ENCODE measurements at places on chromosomes 11 and 22.

- DNase-seq, result no peak
- no peaks in the 10 kb centered on the region for H3K36me3 ChIP-seq
- no peak overlapping the region for H3K27ac ChIP-seq
- H3K4me1 ChIP-seq, result no peaks in the 10 kb centered on the region
- no peaks in the 10 kb centered on the region for H3K27me3 ChIP-seq
Observed at GRCh38 chr22:41739576-41739975, 40.3 kb downstream of the MEI1 start.

DNA sequence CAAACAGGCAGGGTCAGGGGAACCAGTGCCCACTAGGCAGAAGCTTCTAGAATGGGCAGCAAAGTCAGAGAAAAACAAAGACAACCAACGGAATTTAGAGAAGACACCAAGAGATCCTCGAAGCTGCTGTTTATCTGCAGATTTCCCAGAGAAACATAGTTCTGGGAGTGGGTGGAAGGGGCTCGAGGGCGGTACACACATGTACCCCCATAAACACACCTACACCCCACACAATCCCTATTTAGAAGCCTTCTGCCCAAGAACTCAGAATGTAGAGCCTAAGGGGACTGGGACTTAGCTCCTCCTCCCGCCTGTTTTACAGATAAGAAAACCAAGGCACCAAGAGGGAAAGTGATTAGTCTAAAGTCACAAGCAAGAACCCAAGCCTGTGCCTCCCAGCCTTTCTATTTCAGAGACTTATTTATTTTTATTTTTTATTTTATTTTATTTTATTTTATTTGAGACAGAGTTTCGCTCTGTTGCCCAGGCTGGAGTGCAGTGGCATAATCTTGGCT, 6.4 kb downstream of the NPTXR start:
- no peaks in the 10 kb centered on the region for H3K36me3 ChIP-seq
- no peak for DNase-seq
- peaks cover 7% of the 10 kb centered on the region for H3K27me3 ChIP-seq
- H3K4me3 ChIP-seq, result no peak overlapping the region
- no peak overlapping the region for H3K27ac ChIP-seq

- H3K27ac ChIP-seq, result no peak overlapping the region
- H3K4me3 ChIP-seq, result no peak overlapping the region
- no peaks in the 10 kb centered on the region for H3K36me3 ChIP-seq
- no peak for DNase-seq
- no peaks in the 10 kb centered on the region for H3K4me1 ChIP-seq
Observed at GRCh38 chr11:65883786-65884715, 4.2 kb downstream of the FIBP start.

GRCh38 chr11:70948855-70949531, 303.4 kb downstream of the SHANK2 start:
- no peak overlapping the region for H3K4me3 ChIP-seq
- H3K27ac ChIP-seq, result no peak overlapping the region
- H3K27me3 ChIP-seq, result no peaks in the 10 kb centered on the region

- H3K27me3 ChIP-seq, result no peaks in the 10 kb centered on the region
- no peaks in the 10 kb centered on the region for H3K4me1 ChIP-seq
- no peaks in the 10 kb centered on the region for H3K36me3 ChIP-seq
- no peak for DNase-seq
Observed at GRCh38 chr11:11207428-11207827, 145.6 kb downstream of the CSNK2A3 start.

- no peak overlapping the region for H3K4me3 ChIP-seq
- peak overlapping the region; percentile 31 for H3K27ac ChIP-seq
- peaks cover 1% of the 10 kb centered on the region for H3K36me3 ChIP-seq
- no peak for DNase-seq
- no peaks in the 10 kb centered on the region for H3K4me1 ChIP-seq
Observed at GRCh38 chr11:114317787-114318137, 21.6 kb downstream of the NNMT start.

- no peak overlapping the region for H3K4me3 ChIP-seq
- peak; percentile 60 for DNase-seq
- H3K36me3 ChIP-seq, result no peaks in the 10 kb centered on the region
- peak overlapping the region; percentile 95 for H3K27ac ChIP-seq
- peaks cover 11% of the 10 kb centered on the region for H3K4me1 ChIP-seq
- no peaks in the 10 kb centered on the region for H3K27me3 ChIP-seq
Observed at GRCh38 chr22:39471381-39472141, 14.7 kb downstream of the MGAT3 start.

- no peaks in the 10 kb centered on the region for H3K36me3 ChIP-seq
- no peak for DNase-seq
- no peak overlapping the region for H3K4me3 ChIP-seq
Observed at GRCh38 chr11:8749202-8749601, 66.6 kb downstream of the RPL27A start.

GRCh38 chr11:27972522-27973170, 135.3 kb downstream of the KIF18A start:
- H3K36me3 ChIP-seq, result no peaks in the 10 kb centered on the region
- no peak for DNase-seq
- H3K4me1 ChIP-seq, result no peaks in the 10 kb centered on the region
- H3K27ac ChIP-seq, result no peak overlapping the region

GRCh38 chr11:843086-843734, 558 bp downstream of the TSPAN4 start:
- no peak for DNase-seq
- peak overlapping the region; percentile 89 for H3K27ac ChIP-seq
- no peaks in the 10 kb centered on the region for H3K27me3 ChIP-seq
- peaks cover 12% of the 10 kb centered on the region for H3K4me1 ChIP-seq
- peak overlapping the region; percentile 72 for H3K4me3 ChIP-seq

- no peaks in the 10 kb centered on the region for H3K36me3 ChIP-seq
- H3K27me3 ChIP-seq, result no peaks in the 10 kb centered on the region
- H3K27ac ChIP-seq, result no peak overlapping the region
Observed at GRCh38 chr11:114215428-114215827, 80.8 kb upstream of the NNMT start.

GRCh38 chr11:67317205-67317887, 14.0 kb downstream of the SSH3 start:
- H3K27ac ChIP-seq, result peak overlapping the region; percentile 83
- peak; percentile 96 for DNase-seq
- H3K4me1 ChIP-seq, result peaks cover 4% of the 10 kb centered on the region
- no peaks in the 10 kb centered on the region for H3K36me3 ChIP-seq
- no peaks in the 10 kb centered on the region for H3K27me3 ChIP-seq

GRCh38 chr11:15714641-15715399, 600.1 kb downstream of the INSC start:
- DNase-seq, result no peak
- H3K4me1 ChIP-seq, result no peaks in the 10 kb centered on the region
- H3K27ac ChIP-seq, result no peak overlapping the region
- H3K4me3 ChIP-seq, result no peak overlapping the region
- no peaks in the 10 kb centered on the region for H3K36me3 ChIP-seq

DNA sequence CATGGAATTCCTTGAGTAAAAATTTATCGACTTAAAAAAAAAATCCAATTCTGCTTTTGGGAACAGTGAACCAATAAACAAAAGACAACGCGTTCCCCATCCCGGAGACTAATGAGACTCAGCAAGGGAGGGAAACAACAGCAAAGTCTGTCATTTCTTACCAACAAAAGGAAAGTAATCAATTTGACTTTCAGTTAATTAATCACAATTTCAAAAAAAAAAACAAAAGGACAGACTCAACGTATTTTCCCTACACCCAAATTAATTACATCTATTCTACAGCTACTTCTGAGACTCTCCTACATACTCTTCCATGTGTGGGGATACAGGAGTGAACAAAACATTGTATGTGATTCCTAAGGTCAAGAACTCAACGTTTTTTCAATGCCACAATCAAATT, 1.9 kb downstream of the RDX start:
- DNase-seq, result no peak
- H3K36me3 ChIP-seq, result no peaks in the 10 kb centered on the region
- no peaks in the 10 kb centered on the region for H3K27me3 ChIP-seq
- H3K4me1 ChIP-seq, result no peaks in the 10 kb centered on the region
- no peak overlapping the region for H3K4me3 ChIP-seq

DNA sequence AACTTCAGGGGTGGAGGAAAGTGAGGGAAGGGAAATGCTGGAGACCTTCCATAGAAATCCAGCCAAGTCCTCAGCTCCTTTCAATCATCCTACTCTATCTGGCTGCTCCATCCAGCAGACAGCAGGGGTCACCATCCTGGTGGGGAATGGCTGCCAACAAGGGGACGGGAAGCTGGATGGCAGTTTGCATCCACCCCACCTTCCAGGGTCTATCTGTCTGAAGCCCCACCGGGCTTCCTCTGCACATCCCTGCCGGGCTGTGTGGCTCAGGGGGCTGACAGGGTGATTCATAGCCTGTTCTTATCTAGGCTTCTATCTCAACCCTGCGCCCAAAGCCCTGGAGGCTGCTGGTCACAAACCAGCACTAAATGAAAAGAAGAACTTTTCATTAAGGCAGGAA, 1.1 kb downstream of the SYTL2 start:
- no peaks in the 10 kb centered on the region for H3K27me3 ChIP-seq
- H3K27ac ChIP-seq, result no peak overlapping the region
- no peak for DNase-seq
- H3K36me3 ChIP-seq, result no peaks in the 10 kb centered on the region
- no peaks in the 10 kb centered on the region for H3K4me1 ChIP-seq

- no peak overlapping the region for H3K4me3 ChIP-seq
- H3K4me1 ChIP-seq, result no peaks in the 10 kb centered on the region
- H3K27ac ChIP-seq, result no peak overlapping the region
- DNase-seq, result no peak
- no peaks in the 10 kb centered on the region for H3K36me3 ChIP-seq
Observed at GRCh38 chr11:111944651-111945051, 7.5 kb downstream of the DIXDC1 start.

- peak overlapping the region; percentile 65 for H3K27ac ChIP-seq
- no peaks in the 10 kb centered on the region for H3K36me3 ChIP-seq
- no peaks in the 10 kb centered on the region for H3K27me3 ChIP-seq
- peak; percentile 86 for DNase-seq
Observed at GRCh38 chr22:24146194-24146616, 35.1 kb upstream of the SUSD2 start.

- no peak overlapping the region for H3K27ac ChIP-seq
- no peak for DNase-seq
- H3K27me3 ChIP-seq, result no peaks in the 10 kb centered on the region
Observed at GRCh38 chr11:116906479-116906878, 69.1 kb upstream of the APOA1 start.

DNA sequence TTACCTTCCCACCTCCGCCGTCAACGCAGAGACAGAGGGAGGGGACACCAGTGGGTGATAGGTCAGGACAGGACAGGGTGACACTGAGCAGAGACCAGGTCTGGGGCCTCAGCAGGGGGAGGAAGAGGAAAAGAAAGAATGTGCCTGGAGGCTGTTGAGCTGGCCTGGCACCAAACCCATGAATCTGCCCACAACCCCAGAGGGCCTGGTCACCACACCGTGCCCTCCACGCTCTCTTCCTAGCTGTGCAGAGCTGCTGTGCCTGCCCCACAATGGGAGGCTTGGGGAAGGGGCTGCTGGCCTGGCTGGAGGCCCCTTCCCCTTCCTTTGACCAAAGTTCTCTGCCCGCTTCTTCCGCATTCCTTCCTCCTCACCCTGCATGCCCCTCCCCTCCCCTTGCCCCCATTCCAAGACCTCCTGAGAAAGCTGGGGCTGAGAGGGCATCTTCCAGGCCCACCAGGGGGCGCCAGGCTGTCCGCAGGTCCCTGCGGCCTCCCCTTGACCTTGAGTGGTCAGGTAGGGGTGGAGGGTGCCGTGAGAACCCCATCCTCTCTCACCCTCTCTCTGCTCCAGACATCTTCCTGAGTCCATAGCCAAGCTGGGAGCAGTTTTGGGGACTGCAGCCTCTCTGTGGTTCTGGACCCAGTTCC, 11.0 kb upstream of the CACNA1I start:
- no peak overlapping the region for H3K4me3 ChIP-seq
- no peak overlapping the region for H3K27ac ChIP-seq
- peaks cover 24% of the 10 kb centered on the region for H3K27me3 ChIP-seq
- H3K4me1 ChIP-seq, result no peaks in the 10 kb centered on the region
- no peaks in the 10 kb centered on the region for H3K36me3 ChIP-seq

- peak overlapping the region; percentile 62 for H3K27ac ChIP-seq
- no peak overlapping the region for H3K4me3 ChIP-seq
- no peaks in the 10 kb centered on the region for H3K27me3 ChIP-seq
- DNase-seq, result no peak
Observed at GRCh38 chr11:94926698-94927237, 46.6 kb downstream of the CWC15 start.

DNA sequence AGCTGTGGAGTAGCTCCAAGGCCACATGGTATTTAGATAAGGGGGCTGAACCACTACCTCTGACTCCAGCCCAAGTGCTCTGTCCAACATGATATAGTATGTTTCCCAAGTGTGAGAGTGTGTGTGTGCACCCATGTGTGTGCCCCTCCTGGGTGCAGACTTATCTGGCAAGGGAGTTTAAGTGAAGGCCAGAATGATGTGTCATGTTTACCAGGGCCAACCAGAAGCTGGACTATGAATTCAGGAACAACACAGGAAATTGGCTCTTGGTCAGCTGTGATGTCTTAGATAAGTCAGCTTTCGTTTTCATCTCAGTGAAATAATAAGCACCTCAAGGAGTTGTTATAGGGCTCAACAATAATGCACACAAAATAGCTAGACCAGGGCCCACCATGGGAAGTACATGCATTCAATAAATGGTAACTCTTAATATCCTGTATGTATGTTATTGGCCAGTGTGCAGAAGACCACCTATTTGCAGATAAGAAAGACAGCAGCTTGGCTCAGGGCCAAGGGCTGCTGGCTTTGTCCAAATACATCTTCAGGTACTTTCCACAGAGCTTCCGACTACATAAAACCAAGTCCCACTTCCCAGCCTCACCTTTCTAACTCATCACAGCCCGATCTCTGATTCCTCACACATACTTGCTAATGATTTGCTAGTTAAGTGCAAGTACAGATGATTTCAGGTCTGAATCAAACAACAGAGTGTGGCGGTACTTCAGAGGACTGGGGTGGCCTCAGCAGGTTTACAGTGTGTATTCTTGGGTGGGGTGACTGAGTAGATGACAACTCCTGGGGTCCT, 120.9 kb downstream of the ME3 start:
- H3K27me3 ChIP-seq, result no peaks in the 10 kb centered on the region
- DNase-seq, result no peak
- H3K27ac ChIP-seq, result peak overlapping the region; percentile 40
- no peaks in the 10 kb centered on the region for H3K36me3 ChIP-seq
- no peak overlapping the region for H3K4me3 ChIP-seq

DNA sequence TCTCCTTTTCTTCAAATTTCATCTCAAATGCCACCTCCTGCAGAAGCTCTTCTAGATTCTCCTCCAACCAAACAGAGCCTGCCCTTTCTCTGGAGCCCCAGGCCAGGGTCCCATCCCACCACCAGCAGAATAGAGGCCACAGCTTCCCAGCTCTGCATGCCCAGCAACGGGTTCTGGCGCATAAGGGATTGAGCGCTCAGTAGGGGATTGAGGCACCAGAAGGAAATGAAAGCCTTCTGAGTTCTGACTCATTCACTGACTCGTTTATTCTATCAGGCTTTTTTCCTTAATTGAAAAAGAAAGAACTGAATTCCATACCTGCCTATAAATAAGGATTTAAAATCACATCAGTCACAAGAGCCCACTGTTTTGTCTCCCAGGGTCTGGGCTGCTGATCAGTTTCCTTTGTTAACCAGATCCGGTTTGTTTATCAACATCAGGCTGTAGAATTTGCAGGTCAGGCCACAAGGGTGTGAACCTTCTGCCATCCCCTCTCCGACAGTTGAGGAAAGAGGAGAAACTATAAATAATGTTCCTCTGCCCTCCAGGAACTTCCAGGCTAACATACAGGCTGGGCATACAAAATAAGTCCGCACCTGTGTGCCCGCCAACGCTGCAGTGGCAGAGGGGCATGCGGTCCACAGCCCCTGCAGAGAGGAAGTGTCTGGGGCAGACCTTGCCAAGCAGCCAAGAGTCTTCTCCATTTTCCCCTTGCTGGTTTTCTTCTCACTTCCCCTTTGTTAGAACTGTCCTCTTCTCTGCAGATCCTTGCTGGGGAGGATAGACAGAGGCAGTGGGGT, 63.5 kb upstream of the PRDM11 start:
- H3K4me3 ChIP-seq, result no peak overlapping the region
- H3K4me1 ChIP-seq, result no peaks in the 10 kb centered on the region
- H3K27me3 ChIP-seq, result no peaks in the 10 kb centered on the region
- no peak overlapping the region for H3K27ac ChIP-seq
